ENCODE measurements at places on chromosomes 12 and 14.

- DNase-seq = no peak
Measured at GRCh38 chr14:95551435-95551834, 16.6 kb downstream of the GLRX5 start.

- DNase-seq = peak; percentile 47
Measured at GRCh38 chr12:89346741-89347324, 5.5 kb downstream of the DUSP6 start.

DNA sequence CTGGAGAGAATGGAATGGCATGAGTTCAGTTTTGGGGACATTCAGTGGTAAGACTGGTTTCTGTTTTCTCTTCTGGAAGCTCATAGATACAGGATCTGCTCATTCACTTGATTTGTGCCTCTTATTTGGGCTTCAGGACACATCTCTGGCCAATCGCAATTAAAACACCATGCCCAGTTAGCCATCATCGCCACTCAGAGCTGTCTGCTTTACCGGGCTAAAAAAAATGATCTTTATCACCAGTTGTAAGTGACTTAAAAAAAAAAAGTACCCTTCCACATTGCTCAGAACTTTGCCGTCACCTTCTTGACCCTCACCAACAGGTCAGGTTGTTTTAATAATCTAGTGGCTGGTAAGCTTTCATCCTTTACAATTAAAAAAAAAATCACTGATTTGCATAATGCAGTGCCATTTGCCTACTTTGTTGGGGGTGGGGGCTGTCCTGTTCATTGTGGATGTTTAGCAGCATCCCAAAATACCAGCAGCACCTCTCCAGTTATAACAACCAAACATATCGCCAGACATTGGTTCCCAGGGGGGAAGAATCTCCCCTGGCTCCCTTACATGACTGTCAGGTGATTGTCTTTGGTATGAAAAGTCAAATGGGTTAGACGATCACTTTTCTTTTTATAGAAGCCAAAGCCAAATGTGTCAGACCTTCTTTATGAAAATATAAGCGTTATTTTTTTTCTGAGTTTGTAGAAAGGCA, 150.1 kb downstream of the PRKCH start:
- no peak for DNase-seq

DNA sequence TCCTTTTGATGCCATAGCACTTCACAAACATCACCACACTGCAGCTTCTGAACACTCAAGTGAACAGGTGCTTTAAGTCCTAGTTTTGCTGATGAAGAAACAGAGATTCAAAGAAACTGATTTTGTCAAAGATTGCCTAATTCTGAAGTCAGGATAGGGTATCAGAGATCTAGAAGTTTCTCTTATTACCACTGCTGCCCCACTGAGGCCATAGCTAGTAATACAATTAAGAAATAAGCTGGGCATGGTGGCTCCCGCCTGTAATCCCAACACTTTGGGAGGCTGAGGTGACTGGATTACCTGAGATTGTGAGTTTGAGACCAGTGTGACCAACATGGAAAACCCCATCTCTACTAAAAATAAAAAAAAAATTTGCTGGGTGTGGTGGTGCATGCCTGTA, 458.3 kb upstream of the SEL1L start:
- DNase-seq = no peak

GRCh38 chr12:138898-139534, 72.4 kb downstream of the IQSEC3 start:
- no peak for DNase-seq

DNA sequence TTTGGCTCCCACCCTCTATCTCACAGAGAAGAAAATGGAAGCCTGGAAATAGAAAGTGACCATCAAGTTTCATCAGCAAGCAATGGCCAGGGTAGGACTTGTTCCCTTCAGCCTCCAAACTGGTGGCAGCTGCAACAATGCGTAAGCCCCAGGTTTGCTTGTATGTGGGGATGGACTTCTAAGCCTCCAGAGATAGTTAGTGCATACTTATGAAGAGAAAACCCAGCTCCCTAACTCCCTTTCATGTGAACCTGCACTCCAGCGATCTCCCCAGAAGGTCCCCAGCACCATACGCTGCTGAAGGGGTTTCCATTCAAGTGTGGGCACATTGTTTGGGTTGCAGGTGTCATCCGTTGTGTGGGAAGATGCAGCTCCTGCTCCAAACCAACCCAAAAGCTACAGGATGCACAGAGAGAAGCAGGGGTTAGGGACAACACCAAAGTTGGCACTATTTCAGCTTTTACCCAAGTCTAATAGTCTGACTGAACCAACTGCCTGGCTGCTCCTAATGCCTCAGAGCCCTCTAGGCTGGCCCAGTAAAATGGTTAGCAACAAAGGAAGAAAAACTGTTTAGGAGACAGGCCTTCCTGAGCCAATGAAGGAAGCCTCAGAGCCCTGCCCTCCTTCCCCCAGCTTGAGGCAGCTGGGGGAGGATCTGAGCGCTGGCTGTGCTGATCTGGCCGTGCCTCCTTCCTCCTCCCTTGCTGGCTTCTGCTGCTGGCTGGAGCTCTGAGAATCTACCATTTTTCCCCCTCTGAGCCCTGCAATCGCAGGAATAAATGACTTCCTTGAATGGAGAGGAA, 12.3 kb downstream of the ZFP36L1 start:
- peak; percentile 58 for DNase-seq

- peak; percentile 20 for DNase-seq
Measured at GRCh38 chr12:15227004-15227679, 5.9 kb upstream of the RERG start.

DNA sequence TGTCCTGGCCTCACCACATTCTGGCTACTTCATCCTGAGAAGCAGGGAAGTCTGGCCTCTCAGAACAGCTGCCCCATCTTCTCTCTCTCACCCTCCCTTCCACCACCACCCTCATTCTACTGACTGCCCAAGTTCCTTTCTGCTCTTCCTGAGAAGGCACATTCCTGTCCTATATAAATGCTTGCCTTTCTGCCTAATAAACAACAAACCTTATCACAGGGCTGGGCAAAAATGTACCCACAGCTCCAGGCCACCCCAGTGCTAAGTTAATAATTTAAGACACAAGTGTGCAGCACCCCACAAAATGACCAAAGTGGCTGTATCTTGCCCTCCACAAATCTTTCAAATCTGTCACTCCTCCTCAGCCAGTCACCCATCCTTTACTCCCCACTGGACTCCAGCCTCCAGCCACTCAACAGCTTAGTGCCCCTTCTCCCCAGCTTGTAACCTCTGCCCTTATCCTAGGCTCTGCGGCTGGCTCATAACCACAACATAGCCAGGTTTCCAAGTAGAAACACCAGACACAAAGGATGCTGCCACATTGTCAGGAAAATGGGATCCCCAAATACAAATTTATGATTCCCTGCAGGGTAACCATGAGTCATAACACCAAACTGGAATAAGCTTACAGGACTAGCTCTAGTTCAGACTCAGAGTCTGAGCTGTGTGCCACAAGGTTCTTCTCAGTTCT, 15.0 kb downstream of the OXA1L start:
- DNase-seq = no peak

DNA sequence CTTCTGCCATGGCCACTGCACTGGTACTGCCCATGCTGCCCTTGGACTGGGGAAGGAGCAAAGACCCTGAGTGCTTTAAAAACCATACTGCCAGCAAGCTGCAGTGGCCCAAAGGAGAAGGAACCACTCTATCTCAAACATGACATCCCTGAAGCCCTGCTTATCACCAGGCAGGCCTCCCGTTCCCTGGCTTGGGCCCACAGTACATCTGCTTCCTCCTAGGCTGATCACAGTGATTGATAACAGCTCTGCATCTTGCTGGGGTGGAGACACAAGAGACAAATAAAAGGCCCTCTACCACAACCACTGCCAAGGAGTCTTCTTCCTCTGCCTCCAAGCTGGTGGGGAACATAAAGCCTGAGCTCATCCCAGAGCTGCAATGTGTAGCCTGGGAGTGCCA, 567.5 kb downstream of the TRHDE start:
- no peak for DNase-seq

DNA sequence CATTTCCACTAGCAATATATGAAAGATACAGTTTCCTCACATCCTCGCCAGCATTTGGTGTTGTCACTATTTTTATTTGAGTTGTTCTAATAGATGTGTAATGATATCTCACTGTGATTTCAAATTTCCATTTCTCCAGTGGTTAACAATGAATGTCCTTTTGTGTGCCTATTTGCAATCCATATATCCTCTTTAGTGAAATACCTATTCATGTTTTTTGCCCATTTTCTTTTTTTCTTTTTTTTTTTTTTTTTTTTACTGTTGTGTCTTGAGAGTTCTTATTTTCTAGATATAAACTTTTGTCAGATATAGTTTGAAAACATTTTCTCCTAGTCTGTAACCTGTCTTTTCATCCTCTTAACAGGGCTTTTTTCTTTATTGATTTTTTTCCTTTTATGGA, 79.0 kb downstream of the FBXL14 start:
- no peak for DNase-seq

- no peak for DNase-seq
Measured at GRCh38 chr14:89366864-89367778, 49.9 kb downstream of the FOXN3 start.

DNA sequence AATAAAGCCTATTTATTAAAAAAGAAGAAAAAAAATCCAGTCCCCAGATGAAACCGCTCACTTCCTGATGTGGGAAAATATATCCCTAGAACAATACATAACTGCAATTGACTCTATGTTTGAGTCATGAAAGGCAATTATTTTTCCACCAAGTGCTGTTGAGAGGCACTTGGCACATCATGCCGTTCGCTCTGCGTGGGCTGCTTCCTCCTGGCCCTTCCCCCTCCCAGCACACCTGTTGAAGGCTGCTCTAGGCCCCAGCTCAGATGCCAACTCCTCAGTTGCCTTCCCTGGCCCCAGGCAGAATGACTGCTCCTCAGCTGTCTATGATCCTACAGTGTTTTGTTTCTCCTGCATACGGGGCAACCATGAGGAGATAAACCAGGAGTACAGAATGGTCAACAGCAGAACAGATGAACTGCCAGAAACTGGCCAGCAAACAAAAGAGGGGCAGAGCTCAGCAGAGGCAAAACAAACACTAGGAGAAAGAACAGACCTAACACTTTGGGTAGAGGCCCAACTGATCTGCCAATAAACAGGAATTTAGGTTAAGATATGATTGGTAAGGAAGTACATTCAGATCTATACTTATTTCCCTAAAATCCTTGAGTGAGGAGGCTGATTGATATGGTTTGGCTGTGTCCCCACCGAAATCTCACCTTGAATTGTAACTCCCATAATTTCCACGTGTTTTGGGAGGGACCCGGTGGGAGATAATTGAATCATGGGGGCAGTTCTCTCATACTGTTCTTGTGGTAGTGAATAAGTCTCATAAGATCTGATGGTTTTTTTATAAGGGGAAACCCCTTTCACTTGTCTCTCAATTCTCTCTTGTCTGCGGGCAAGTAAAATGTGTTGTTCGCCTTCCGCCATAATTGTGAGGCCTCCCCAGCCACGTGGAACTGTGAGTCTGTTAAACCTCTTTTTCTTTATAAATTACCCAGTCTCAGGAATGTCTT, 58.6 kb downstream of the SLC38A1 start:
- no peak for DNase-seq

DNA sequence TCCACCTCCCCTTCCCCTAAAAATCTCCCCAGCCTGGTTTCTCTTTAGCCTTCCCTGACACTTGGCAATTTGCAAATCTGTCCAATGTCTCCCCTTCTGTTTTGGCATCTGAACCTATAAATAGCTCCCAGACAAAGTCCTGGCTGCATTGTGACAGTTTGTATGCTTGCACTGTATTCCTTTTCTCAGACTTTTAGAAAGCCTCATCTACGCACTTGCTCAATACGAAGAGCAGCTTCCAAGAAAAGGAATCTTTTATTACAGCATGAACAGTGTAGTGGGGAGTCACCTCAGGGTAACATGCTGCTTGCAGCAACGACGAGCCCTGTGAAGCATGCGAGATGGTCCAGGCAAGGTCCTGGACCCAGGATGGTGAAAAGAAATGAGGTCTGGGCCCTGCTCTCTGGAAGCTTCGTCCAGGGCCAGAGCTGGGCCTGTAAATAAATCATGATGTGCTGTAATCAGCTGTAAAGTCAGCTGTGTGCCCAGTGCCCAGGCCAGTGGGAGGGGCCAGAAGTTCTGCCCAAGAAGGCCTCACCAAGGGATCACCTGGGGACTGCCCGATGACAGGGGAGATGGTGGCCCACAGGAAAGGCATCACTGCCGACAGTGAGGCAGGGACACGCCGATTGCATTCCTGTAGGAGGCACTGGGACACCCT, 88.3 kb downstream of the RIN3 start:
- no peak for DNase-seq

DNA sequence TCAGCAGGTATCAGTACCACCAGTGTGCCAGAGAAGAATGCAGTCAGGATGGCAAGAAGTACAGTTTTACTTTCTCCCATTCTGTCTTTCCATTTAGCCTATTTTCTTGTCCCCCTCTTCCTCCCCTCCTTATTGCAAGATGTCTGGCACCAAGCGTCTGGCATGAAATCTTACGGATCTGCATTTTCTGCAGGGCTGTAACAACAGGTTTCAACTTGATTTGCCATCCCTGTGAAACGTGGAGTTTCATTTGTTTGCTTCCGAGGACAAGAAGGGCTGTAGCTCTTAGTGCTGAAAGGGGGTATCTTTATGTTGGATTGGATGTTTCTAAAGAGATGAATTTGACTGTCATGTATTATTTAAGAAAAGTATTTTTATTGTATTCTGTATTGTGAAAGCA, 1110.6 kb downstream of the BCL11B start:
- DNase-seq = no peak

GRCh38 chr12:66163289-66163688, 6.5 kb downstream of the TMBIM4 start:
- no peak for DNase-seq

- DNase-seq = no peak
Measured at GRCh38 chr12:93778766-93779165, 101.6 kb downstream of the CRADD start.

- no peak for DNase-seq
Measured at GRCh38 chr12:57049890-57050289, at the start of gene MYO1A. Gene MYO1A (minus strand): TSS chr12:57050129. CDS start chr12:57048323, 1,806 bp downstream.

DNA sequence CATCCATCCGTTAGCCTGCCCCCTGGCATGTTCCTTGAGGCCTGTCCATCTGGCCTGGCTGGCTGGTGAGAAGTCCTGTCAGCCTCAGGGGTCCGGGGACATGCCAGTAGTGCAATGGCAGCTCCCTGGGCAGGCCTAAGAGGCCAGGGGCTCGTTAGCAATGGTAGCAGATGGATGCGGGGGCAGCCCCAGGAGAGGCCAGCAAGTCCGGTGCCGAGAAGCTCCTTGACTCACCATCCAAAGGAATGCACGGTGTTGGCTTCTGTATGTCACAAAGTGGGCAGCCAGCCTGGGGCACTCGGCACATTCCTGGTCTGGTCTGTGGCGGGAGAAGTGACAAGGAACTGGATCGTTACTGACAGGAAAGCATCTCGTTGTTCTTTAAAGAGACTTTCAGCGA, 319.9 kb downstream of the CACNA1C start:
- no peak for DNase-seq

All from globus pallidus (tissue), 1 donor.